Thyroid gland (tissue), 4 donors: ENCODE measurements at places on chromosomes 6 and 20. TPM values are rescaled to one million over a fixed set of nuclear protein-coding genes. Genes with fewer than 3 reads are reported as not detected.

- no peak for DNase-seq
These were observed 35.6 kb downstream of the TM9SF4 start for GRCh38 chr20:32144898-32145662.

GRCh38 chr6:124956018-124956417 is 6.2 kb upstream of the RNF217 start:
- no peak for DNase-seq

The SPACA1 gene
- total RNA-seq = not detected

DNA sequence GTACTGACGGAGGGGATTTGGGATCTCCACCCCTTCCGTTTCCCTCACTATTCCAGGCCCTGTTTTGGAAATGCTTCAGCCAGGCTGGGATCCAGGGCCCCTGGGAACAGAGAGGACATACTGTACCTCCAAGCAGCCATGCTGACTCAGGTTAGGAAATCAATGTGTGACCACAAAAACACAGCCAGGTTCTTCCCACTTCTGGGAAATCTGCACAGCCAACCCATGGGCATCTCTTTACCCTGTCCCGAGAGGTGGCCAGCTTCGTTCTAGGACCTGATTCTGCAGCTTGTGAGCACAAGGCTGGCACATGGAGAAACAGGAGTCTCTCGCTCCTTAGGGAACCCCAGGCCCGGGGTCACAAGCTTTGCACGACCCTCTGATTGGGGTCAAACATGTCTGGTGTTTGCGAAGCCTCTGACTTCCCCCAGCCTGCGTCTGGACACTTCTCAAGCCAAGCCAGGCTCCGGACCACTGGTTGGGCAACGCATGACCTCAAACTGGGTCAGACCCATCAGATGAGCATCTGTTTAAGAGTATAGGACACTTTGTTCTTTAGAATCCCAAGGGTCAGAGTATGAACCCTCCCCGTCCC is 8.3 kb upstream of the TTPAL start:
- peak; percentile 27 for DNase-seq

DNA sequence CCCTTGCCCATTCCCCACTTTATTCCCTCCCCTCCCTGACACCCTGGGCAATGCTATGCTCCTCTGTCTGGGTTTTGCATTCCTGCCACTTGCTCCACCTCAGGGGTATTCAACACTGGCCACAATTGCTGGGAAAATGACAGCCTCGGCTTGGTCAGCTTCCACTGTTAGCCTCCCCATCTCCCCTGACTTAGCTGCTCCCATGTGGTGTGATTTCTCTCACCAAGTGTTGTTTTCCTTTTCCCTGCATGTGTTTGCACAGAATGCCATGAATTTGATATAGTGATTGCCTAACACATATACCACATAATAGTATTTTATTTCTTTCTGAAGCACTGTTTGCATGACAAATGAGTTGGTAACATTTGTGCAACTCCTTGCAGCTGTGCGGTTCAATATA is 1.4 kb upstream of the LEMD2 start:
- no peak for DNase-seq

- peak; percentile 51 for DNase-seq
These were observed 3.0 kb upstream of the GOPC start for GRCh38 chr6:117605169-117605826.
